ENCODE measurements at places on chromosomes 7 and 10. TPM values are rescaled to one million over a fixed set of nuclear protein-coding genes. Genes with fewer than 3 reads are reported as not detected.

Gene ITGB8
- total RNA-seq: 0.20 TPM

Gene MAT1A
- total RNA-seq: not detected

Gene TMEM140
- total RNA-seq: 74.1 TPM

Gene HPSE2
- total RNA-seq: not detected

Gene POLR2J2
- total RNA-seq: 3.8 TPM

Gene INMT
- total RNA-seq: 2.3 TPM

Gene RNF148
- not detected for total RNA-seq

Gene CUBN
- 0.68 TPM for total RNA-seq

Gene SPDYE1
- total RNA-seq: not detected

GRCh38 chr10:10367264-10367663 lies 650.4 kb upstream of the CELF2 start:
- H3K27ac ChIP-seq: no peak overlapping the region
- no peaks in the 10 kb centered on the region for H3K4me1 ChIP-seq
- no peak overlapping the region for H3K4me3 ChIP-seq

DNA sequence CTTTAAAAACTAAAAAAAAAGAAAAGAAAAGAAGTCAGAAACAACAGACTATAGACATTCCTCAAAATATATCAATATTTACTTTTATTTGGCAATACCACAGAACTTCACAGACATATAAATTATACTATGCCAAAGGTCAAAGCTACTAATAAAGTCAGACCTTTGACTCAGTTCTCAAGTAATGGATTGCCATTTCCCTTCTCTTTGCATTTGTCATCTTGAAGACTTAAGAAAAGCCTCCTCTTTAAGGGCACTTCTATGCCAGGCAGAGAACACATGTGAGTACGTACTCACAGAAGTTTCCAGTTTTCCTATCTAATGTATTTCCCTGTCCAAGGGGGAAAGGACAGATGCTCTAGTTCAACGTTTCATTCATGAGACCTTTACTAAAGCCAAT lies 37.6 kb downstream of the TNPO3 start:
- no peaks in the 10 kb centered on the region for H3K27me3 ChIP-seq
- no peak for DNase-seq
- H3K4me3 ChIP-seq: no peak overlapping the region
- H3K27ac ChIP-seq: no peak overlapping the region
- peaks cover 9% of the 10 kb centered on the region for H3K36me3 ChIP-seq
- H3K4me1 ChIP-seq: no peaks in the 10 kb centered on the region

DNA sequence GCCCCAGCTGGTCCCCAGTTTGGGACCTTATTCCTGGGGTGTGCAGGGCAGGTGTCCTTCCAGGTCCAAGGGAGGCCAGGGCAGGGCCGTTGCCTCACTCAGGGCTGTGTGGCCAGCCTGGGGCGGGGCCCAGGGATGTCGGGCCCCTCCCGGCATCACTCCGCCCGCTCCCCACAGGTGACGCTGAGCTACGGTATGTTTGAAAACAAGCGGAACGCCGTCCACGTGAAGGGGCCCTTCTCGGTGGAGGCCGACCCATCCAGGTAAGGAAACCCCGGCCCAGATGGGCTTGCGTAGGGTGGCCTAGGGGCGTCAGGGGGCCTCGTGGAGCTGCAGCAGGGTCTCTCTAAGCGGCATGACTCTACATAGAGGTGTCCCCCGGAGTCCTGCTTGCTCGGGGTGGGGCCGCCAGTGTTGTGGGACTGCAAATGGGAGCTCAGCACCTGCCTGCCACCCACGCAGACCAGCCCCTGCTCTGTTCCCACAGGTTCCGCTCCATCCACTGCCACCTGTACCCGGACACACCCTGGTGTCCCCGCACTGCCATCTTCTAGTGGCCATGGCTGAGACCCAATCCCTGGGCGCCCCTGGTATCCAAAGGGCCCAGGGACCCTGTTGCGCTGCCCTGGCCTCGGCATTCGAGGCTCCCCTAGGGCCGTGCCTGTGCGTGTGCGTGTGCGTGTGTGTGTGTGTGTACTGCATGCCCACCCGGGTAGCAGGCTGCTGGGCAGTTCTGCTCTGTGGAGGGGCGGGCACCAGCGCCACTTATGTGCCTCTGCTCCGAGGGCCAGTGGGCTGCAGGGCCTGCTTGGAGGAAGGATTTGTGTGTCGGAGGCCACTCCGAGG lies 7.3 kb downstream of the LFNG start:
- peaks cover 18% of the 10 kb centered on the region for H3K27me3 ChIP-seq
- no peak overlapping the region for H3K4me3 ChIP-seq
- DNase-seq: peak; percentile 42

DNA sequence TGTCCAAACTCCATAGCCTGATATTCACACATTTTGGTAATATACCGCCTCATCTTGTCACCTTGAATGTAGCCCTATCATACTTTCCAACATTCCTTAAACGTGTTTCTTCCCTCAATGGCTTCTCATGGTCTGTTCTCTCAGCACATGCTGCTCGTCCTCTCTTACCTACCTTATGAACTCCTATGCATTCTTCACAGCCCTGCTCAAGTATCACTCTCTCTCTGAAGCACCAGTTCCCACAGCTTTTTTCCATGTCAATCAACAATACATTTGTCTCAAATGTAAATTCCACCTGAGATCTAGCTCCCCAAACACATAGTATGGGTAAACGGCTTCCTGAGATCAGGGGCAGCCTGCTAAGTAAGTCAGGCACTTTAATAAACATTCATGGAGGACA lies 85.2 kb upstream of the ZMIZ1 start:
- no peak overlapping the region for H3K27ac ChIP-seq
- H3K4me1 ChIP-seq: peaks cover 24% of the 10 kb centered on the region
- no peaks in the 10 kb centered on the region for H3K27me3 ChIP-seq

GRCh38 chr10:103473261-103473671 lies 5.8 kb downstream of the CALHM3 start:
- H3K36me3 ChIP-seq: no peaks in the 10 kb centered on the region
- H3K4me3 ChIP-seq: no peak overlapping the region
- H3K27me3 ChIP-seq: no peaks in the 10 kb centered on the region
- H3K27ac ChIP-seq: no peak overlapping the region

- peaks cover 17% of the 10 kb centered on the region for H3K4me1 ChIP-seq
- DNase-seq: no peak
- no peaks in the 10 kb centered on the region for H3K27me3 ChIP-seq
- no peak overlapping the region for H3K4me3 ChIP-seq
These were observed 258.1 kb downstream of the KLF6 start for GRCh38 chr10:3526727-3527501.

DNA sequence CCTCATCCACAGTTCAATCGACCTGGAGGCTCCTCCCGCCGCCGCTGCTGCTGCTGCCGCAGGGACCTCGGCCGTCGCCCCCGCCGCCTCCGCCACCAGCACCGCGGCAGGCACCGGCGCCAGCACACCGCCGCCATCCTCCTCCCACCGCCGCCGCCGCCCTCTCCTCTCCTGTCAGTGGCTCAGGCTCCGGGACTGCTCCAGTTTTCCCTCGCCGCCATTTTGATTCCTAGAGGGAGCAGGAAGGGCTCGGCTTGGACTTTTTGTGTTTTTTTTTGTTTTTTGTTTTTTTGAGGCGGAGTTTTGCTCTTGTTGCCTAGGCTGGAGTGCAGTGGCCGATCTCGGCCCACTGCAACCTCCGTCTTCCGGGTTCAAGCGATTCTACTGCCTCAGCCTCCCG lies 3.0 kb upstream of the MCM10 start:
- H3K4me3 ChIP-seq: peak overlapping the region; percentile 18
- no peaks in the 10 kb centered on the region for H3K27me3 ChIP-seq
- peak; percentile 18 for DNase-seq
- H3K4me1 ChIP-seq: peaks cover 7% of the 10 kb centered on the region
- H3K36me3 ChIP-seq: no peaks in the 10 kb centered on the region

GRCh38 chr10:96495544-96495943 lies 18.2 kb downstream of the TLL2 start:
- H3K27ac ChIP-seq: no peak overlapping the region
- no peak overlapping the region for H3K4me3 ChIP-seq
- H3K36me3 ChIP-seq: no peaks in the 10 kb centered on the region
- H3K27me3 ChIP-seq: no peaks in the 10 kb centered on the region
- DNase-seq: no peak

- H3K4me3 ChIP-seq: no peak overlapping the region
- no peaks in the 10 kb centered on the region for H3K27me3 ChIP-seq
- DNase-seq: no peak
- H3K4me1 ChIP-seq: no peaks in the 10 kb centered on the region
- no peak overlapping the region for H3K27ac ChIP-seq
These were observed 100.3 kb downstream of the HGF start for GRCh38 chr7:81669476-81670105.

- H3K27ac ChIP-seq: no peak overlapping the region
- H3K4me1 ChIP-seq: no peaks in the 10 kb centered on the region
- no peaks in the 10 kb centered on the region for H3K36me3 ChIP-seq
- H3K4me3 ChIP-seq: no peak overlapping the region
- peaks cover 5% of the 10 kb centered on the region for H3K27me3 ChIP-seq
- no peak for DNase-seq
These were observed 349.1 kb downstream of the RPS24 start for GRCh38 chr10:78382772-78383171.

GRCh38 chr10:129968853-129969183 lies 4.7 kb upstream of the EBF3 start:
- H3K4me3 ChIP-seq: peak overlapping the region; percentile 68
- peak; percentile 56 for DNase-seq
- H3K27me3 ChIP-seq: no peaks in the 10 kb centered on the region
- H3K36me3 ChIP-seq: no peaks in the 10 kb centered on the region
- no peak overlapping the region for H3K27ac ChIP-seq

DNA sequence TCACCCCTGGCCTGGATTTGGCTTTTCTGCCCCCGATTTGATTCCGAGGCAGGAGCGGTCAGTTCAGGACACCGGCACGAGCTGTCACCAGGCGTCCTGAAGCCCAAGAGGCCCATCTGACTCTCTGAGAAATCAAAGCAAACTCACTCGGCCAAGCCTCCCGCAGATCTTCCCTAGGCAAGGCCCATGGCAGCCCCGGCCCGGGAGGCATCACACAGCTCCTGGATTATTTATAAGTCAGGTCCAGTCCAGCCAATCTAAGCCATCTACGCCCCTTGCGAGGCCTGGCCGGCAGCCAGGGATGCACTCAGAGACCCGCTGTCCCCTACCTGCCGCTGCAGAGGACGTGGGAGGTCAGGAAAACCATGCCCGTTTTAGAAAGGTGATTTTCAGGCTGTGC lies 87.3 kb upstream of the DIP2C start:
- no peak for DNase-seq
- H3K4me3 ChIP-seq: no peak overlapping the region
- H3K36me3 ChIP-seq: no peaks in the 10 kb centered on the region
- H3K27ac ChIP-seq: no peak overlapping the region
- peaks cover 8% of the 10 kb centered on the region for H3K4me1 ChIP-seq

GRCh38 chr7:113199841-113200240 lies 81.5 kb upstream of the SMIM30 start:
- peaks cover 4% of the 10 kb centered on the region for H3K4me1 ChIP-seq
- no peak for DNase-seq
- H3K27ac ChIP-seq: no peak overlapping the region
- no peaks in the 10 kb centered on the region for H3K27me3 ChIP-seq

- no peak overlapping the region for H3K4me3 ChIP-seq
- H3K36me3 ChIP-seq: peaks cover 21% of the 10 kb centered on the region
- H3K4me1 ChIP-seq: peaks cover 15% of the 10 kb centered on the region
- H3K27ac ChIP-seq: no peak overlapping the region
These were observed 34.0 kb downstream of the MXI1 start for GRCh38 chr10:110241407-110241806.

DNA sequence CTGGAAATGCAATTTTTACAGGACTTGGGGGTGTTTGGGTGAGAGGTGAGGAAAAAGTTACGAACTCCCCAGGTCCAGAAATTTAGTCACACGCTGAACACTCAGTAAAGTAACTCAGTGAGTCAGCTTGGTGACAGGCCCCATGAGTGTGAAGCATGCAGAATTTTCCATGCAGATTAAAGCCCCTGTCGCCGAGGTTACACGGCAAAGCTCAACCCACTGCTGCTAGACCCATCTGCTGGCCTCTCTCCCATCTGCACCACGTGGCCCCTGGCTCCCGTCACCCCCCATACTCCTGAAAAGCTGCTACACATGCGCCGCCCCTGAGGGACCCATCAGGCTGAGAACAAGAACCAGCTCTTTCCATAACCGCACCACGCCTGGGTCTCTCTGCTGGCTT lies 7.0 kb upstream of the MMP21 start:
- DNase-seq: no peak
- H3K27ac ChIP-seq: no peak overlapping the region
- H3K36me3 ChIP-seq: peaks cover 2% of the 10 kb centered on the region
- no peak overlapping the region for H3K4me3 ChIP-seq

GRCh38 chr7:82442492-82443035 lies 1.0 kb downstream of the CACNA2D1 start:
- H3K36me3 ChIP-seq: no peaks in the 10 kb centered on the region
- peak overlapping the region; percentile 79 for H3K4me3 ChIP-seq
- peaks cover 42% of the 10 kb centered on the region for H3K4me1 ChIP-seq

DNA sequence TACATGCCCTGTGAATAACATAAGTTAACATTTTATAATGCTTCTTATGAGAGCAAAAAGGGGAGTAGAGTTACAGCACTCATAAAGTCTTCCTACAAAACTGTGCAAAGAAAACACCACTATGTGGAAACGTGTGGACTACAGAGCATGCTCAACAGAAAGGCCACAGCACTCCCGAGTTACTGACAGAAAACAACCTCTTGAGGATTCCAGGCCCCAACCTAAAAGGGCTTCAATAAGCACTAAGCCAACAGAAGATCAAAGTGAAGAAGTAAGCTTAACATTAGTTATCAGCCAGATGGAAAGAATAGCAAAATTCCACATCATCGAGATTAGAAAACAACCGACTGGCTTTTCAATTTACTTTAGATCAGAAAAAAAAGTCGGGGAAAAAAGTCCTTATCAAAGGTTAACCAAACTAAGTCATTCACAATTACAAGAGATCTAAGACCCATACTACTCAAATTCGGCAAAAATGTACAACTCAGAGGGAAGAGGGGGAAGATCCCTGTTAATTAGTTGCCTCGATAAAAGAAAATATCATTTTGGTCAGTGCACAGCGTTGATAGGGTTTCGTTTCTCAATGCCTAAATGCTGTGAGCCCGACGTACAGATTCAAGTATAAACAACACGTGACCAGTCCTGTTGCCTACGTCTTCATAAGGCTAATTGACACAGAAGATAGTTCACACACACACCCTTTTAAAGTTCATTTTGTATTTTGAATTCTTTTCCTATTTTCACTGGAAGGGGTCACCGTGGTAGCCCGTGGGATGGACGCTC lies 1.4 kb downstream of the KBTBD2 start:
- peaks cover 48% of the 10 kb centered on the region for H3K4me1 ChIP-seq
- peak overlapping the region; percentile 92 for H3K4me3 ChIP-seq
- H3K36me3 ChIP-seq: no peaks in the 10 kb centered on the region
- H3K27ac ChIP-seq: peak overlapping the region; percentile 98

GRCh38 chr10:116178086-116178605 lies 94.9 kb downstream of the GFRA1 start:
- no peaks in the 10 kb centered on the region for H3K36me3 ChIP-seq
- H3K27ac ChIP-seq: no peak overlapping the region
- no peaks in the 10 kb centered on the region for H3K27me3 ChIP-seq
- H3K4me1 ChIP-seq: no peaks in the 10 kb centered on the region

DNA sequence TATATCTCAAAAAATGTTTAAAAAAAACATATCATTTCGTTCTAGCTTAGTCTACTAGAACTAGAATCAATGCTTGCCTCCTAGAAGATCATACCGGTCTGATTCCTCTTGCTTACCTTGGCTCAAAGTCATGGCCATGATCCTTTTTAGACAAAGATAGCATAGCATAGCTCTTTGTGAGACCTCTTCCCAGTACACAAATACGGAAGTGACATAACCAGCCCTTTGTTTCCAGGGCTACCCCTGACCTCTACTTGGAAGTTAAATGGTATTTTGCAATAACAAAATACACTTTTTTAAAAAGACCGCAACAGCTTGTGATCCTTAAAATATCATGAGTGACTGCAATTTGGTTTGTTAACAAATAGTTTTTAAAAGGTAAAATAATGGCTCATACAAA lies 130.7 kb upstream of the NOBOX start:
- no peaks in the 10 kb centered on the region for H3K36me3 ChIP-seq
- H3K27me3 ChIP-seq: no peaks in the 10 kb centered on the region
- H3K4me1 ChIP-seq: no peaks in the 10 kb centered on the region
- no peak overlapping the region for H3K27ac ChIP-seq

Data from psoas muscle (tissue), 8 donors.